ENCODE measurements at places on chromosomes 7 and 10.

DNA sequence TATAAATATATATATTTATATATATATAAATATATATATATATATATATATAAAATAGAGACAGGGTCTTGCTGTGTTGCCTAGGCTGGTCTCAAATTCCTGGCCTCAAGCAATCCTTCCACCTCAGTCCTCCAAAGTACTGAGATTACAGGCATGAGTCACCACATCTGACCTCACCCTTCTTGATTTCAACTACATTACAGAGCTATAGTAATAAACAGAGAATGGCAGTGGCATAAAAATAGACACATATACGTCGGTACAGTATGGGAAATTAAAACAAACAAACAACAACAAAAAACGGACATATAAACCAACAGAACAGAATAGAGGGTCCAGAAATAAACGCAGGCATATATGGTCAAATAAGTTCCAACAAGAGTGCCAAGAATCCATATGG, 77.6 kb upstream of the PPP1R3A start:
- DNase-seq = no peak

GRCh38 chr10:59580026-59580863, 129.4 kb downstream of the SLC16A9 start:
- no peak for DNase-seq

DNA sequence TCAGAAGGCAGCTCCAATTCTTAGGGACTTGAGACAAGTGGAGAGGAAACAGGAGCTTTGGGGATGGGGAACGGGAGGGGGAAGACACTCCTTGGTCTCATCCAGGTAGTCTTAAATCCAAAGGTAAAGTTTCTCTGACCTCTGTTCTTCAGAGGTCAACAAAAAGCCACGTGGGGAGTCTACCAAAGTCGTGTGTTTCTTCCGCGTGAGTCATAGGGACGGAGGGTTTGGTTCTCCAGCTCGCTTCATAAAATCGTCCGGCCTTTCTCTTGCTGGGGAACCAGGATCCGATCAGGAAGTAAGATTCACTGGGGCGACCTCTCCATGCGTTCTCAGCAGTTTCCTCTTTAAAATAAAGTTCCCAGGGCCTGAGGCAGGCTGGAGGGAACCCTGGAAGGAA, 275.7 kb downstream of the TCERG1L start:
- no peak for DNase-seq

GRCh38 chr7:37541810-37542443, 93.3 kb upstream of the ELMO1 start:
- DNase-seq = no peak

- DNase-seq = no peak
Observed at GRCh38 chr10:125073996-125074395, 86.4 kb downstream of the CTBP2 start.

GRCh38 chr7:82044497-82045080, 274.7 kb upstream of the HGF start:
- DNase-seq = no peak

DNA sequence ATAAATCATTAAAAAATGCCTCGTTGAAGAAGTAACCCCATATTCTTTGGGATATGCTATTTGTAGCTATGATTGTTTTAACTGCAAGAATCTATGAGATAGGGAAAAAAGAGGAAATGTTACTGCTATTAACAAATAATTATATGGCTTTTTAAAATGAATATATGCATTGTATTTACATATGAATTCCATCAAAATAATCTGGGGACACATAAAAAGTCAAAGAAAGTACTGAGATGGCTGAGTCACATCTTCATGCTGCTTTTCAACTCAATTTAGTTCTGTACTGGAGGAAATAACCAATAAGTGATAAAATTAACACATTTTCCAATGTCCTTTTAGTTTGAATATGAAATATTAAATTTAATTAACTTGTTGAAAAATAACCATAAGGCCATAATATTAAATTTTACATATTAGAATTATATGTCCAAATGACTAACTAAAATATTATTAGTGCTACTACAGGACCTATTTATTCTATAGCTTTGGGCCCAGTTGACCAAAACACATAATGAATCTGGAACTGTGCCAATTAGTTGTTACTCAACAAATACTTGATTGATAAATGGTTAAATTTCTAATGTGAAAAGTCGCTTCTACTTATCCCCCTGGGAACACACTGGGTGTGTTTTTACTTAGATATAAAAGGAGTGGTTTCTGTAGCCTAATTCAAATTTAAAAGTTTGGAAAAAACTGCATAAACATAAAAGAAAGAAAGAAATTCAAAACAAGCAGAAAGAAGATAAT, 214.6 kb upstream of the PFKP start:
- DNase-seq = no peak
